ENCODE measurements at places on chromosomes 3 and 15.

- DNase-seq = no peak
These were observed 389.1 kb upstream of the PROK2 start for GRCh38 chr3:72174040-72174439.

GRCh38 chr15:70324001-70324974 lies 226.6 kb upstream of the TLE3 start:
- DNase-seq = peak; percentile 59

GRCh38 chr3:177711637-177712036 lies 514.4 kb upstream of the TBL1XR1 start:
- peak; percentile 64 for DNase-seq

GRCh38 chr3:88231207-88231606 lies 81.4 kb downstream of the C3orf38 start:
- DNase-seq = no peak

DNA sequence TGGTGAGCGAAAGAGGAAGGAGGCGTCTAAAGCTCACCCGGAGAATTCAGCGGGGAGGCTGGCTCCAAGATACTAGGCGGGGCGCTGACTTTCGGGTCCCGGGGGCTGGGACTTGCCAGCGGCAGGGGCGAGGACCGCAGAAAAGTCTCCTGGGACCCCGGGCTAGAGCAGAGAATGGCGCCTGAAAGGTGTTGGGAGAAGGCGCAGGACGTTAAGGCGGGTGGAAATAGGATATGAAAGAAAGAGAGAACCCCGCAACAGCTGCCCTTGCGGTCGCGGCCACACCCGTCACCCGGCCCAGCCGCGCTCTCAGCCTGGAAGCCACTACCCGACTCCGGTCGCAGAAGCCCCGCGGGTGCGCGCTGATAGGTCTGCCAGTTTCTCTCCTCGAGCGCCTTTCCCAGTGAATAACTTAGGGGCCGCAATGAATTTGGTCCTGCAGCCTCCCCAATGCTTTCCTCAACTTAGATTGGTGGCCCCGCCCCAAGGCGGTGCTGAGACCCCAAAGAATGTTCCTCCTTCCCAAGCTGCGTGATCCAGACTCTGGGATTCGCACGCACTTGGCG lies 604 bp downstream of the LTK start:
- no peak for DNase-seq

DNA sequence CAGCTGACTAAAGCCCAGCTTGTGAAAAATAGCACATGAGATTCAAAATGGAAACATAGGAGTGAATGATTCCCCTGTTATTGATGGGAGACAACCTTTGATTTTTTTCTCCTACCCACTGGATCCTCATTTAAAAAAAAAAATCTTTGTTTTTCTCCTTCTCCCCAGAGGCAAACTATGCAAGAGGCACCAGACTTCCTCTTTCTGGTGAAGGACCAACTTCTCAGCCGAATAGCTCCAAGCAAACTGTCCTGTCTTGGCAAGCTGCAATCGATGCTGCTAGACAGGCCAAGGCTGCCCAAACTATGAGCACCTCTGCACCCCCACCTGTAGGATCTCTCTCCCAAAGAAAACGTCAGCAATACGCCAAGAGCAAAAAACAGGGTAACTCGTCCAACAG lies 2.6 kb downstream of the CACNA1D start:
- DNase-seq = no peak

DNA sequence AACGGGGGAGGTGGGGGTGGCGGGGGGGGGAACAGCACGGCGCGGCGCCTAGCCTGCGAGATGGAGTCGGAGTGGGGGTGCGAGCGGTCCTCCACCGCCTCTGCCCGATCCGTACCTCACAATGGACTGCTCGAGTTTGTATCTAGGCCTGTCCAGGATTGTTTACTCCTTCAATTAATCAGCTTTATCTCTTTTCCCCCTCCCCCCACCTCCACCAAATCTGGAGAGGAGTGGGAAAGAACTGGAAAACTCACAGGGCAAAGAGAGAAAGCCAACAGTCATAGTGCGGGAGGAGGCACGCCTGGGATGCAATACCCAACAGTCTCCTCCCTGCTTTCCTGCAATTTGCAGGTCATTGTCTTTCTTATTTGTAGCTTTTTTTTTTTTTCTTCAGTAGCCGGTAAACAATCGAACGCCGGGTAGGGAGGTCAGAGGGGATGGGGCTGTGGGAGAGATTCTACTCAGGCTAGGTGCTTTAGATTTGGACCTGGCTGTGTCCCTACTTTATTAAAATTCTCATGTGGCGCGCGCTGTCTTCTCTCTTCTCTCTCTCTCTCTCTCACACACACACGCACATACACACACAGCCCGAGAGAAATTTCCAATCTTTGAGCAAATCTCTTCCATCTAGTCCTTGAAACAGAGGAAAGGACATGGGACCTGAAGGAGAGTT lies 6.9 kb upstream of the MEIS2 start:
- peak; percentile 82 for DNase-seq

DNA sequence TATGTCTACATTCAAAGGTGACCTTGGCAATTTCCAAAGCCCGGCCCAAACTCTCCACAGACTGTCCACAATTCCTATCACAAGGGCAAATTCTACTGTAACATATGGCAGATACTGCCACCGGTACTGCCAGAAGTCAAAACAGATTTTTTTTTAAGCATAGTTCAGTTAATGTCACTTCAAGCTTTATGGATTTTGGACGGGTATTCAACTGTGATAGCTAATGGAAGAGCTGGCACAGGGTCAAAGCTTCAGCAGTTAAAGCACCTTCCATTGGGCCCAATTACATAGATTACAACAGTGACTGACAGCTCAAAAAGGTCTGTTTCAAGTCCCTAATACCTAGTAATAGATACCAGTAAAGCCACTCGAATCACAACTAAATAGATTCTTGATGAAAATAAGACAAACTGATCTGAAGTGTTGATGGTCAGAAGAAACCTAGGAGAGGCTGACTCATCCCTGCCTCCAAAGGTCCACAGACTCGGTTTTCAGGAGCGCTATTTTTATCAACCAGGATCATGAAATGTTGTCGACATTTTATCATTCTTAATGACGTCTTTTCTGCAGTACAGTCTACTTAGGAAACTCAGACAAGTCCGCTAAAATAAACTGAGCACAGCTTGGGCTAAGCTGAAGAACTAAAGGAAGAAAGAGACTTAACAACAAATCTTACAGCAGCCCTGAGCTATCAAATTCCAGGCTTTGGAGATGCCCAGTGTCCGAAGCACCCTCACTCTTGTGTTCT lies 38.7 kb downstream of the ANXA2 start:
- DNase-seq = peak; percentile 17

DNA sequence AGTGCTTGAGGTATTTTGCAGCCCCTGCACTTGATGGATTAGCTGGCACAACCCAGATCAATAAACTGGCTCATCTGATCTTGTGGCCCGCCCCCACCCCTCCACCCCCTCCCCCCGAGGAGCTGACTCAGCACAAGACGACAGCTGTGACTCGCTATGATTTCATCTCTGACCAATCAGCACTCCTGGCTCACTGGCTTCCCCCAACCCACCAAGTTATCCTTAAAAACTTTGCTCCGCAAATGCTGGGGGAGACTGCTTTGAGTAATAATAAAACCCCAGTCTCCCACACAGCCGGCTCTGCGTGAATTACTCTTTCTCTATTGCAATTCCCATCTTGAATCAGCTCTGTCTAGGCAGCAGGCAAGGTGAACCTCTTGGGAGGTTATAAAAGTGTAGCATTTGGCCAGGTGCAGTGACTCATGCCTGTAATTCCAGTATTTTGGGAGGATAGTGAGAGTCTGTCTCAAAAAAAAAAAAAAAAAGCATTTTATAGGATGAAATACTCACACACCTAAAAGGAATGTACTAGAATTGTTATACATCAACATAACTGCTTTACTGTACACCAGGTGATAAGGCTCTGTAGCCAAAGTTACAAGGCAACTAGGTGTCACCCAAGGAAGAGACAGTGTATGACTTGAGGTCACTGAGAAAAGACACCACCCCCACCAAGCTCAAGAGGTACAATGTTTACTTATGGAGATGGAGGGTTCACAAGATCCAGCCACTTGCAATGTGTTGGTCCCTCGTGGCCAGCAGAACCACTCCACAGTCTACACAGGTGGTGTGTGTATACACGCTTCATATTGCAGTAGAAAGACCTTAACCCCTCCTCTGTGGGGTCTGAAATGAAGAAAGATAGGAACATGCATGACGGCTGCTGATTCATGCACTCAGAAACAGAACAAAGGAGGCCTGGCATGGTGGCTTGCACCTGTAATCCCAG lies 8.6 kb downstream of the ZNF445 start:
- no peak for DNase-seq

DNA sequence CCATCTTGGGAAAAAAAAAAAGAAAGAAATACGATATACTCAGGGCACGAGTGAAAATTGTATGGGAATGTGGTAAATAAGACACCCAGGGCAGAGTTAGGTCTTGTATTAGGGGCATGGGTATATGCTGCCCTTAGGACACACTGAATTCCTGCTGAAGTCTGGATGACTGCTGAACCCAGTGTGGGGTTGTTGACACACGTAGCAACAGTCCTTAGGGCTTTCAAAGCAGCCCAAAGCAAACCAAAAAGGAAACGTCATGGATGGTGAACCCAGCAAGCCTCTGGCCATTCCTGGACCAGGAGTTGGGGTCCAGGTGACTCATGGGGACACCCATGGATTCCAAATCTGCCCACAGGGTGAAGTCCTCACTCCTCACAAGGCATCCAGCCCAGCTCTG lies 27.1 kb upstream of the SEMA3F start:
- DNase-seq = no peak

- DNase-seq = no peak
These were observed 3.5 kb downstream of the TNFSF10 start for GRCh38 chr3:172519740-172520139.

DNA sequence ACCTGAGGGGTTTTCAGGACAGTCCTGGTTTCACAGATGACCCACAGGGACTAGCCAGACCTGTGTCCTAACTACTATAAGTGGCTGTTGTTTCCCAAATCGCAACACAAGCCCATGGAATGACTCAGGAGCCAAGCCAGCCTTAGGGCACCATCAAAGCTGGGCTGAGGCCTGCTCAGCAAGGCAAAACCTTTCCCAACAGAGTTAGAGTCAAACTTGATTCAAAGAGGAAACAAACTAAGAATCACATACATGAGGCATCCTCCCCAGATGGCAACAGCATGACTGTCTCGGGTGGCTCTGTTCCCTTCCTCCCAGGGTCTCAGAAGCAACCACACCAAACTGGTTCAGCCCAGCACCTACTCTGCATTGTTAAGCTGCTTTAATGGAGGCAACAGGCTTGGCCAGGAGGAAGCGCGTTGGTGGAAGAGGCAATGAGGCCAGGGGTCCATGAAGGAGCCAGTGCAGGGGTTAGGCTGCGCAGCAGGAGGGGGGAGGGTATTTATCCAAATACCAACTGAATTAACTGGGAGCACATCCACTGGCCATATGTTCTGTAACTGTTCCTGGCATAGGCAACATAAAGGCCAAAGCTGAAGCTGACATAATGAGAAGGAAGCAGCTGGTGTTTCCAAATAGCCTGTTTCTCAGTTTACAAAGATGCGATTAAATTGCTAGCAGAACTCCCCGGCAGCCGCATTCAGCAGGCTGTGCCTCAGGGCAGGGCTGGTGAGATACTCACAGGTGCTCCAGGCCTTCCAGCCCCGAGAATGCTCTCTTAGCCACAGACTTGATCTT lies 102.4 kb downstream of the LRIG1 start:
- DNase-seq = no peak

Measured in SK-N-DZ (cell line).